ENCODE measurements at places on chromosomes 1 and 21.

DNA sequence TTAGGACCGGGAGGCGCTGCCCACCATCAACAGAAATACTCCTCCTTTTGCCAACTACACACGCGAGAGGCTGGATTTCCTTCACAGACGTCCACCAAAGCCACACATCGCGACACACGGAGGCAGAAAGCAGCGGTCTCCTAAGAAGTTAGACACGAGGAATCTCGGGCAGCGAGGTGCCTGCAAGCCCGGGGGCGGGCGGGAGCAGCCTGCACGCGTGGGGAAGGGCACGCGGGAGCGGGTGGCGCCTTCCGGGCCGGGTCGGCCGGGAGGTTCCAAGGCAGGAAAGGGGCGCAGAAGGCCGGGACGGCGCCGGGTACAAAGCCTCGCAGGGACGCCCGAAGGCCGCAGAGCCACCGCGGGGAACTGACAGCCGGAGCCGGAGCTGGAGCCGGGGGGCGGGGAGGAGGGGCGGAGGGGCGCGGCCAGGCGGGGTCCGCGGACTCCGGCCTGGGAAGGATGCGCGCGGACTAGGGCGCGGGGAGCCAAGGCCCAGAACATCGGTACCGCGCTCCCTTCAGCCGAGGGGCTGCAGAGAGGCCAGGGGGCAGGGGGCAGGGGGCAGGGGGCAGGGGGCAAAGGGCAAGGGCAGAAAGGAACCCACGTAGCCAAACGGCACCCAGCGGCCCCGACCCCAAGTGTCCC is 722 bp downstream of the NPHP4 start:
- DNase-seq: no peak

DNA sequence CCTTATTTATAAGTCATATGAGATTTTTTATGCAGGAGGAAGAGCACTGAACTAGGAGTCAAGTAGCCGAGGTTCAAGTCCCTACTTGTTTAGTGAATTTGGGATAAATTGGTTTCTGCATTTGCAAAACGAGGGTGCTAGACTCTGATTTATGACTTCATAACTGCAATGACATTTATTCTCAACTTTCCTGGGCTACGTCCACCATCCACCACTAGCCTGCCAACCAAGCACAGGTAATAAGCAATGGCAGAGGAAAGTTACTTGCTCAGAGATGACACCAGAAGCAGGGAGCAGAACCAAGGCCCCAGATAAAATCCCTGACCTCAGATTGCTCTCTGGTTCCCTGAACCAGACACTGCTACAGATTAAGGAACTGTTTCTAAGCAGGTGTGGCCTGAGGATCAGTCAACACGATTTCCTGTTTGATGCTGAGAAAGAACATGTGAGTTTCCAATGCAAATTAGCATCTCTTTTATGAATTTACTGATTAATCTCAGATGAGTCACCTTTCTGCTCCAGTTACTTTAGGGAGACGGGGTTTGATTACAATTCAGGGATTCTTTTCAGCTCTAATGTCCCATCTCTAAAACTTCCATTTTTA is 52.7 kb downstream of the PLPP3 start:
- no peak for DNase-seq

DNA sequence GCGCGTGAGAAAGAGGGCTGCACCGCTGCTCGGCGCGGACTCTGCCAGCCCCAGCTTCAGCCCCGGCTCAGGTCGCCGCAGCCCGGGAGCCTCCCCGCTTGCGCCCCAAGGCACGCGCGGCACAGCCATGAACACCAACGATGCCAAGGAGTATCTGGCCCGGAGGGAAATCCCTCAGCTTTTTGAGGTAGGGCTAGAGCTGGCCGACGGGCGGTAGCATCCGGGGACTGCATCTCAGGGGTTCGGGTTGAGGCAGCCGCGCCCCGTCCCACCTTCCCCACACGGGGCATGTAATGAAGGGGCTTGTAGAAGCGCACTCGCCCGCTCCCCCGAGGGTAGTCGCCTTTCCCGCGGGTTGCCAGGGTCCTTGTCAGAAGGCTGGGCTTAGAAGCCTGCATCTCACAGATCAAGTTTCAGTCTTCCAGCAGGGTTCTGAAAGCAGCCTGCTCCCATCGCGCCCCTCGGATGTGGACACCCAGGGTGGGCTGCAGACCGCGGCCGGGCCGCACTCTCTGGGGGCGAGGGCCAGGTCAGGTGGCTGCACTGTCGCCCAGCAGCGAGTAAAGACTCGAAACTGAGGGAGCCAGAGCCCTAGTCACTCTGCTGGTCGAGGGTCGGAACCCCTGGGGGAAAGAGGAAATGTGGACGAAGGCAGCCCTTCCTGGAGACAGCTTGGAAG is 507 bp downstream of the AK5 start:
- no peak for DNase-seq

DNA sequence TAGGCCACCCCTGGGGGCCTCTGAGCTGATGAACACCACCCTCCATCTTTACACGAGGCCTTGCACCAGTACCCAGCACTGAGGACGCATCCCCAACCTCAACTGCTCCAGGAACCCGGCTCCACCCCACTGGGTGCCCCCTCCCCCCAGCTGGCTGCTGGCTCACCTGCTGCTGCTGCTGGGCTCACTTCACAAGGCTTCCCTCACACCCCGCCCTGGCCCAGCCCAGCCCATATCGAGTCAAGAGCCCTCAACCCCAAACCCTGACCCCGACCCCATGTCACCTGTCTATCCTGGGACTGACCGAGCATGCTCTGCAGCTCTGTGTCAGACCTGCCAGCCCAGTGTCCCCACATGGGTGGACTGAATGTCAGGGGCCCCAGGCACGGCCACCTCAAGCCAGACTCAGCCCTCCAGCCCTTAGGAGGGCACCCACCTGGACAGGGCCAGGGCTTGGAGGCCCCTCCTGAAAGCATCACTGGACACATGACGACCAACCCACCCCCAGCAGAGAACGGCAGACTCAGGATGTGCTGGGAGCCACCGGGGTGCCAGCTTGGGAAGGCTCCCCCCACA is 21.4 kb downstream of the WNT9A start:
- DNase-seq: no peak

- DNase-seq: no peak
Observed at GRCh38 chr1:156489166-156489934, 11.2 kb downstream of the MEF2D start.

GRCh38 chr1:1020000-1020404 is at the start of gene AGRN:
AGRN (plus strand) TSS chr1:1020120; CDS start chr1:1020173, 53 bp downstream.
- DNase-seq: no peak

DNA sequence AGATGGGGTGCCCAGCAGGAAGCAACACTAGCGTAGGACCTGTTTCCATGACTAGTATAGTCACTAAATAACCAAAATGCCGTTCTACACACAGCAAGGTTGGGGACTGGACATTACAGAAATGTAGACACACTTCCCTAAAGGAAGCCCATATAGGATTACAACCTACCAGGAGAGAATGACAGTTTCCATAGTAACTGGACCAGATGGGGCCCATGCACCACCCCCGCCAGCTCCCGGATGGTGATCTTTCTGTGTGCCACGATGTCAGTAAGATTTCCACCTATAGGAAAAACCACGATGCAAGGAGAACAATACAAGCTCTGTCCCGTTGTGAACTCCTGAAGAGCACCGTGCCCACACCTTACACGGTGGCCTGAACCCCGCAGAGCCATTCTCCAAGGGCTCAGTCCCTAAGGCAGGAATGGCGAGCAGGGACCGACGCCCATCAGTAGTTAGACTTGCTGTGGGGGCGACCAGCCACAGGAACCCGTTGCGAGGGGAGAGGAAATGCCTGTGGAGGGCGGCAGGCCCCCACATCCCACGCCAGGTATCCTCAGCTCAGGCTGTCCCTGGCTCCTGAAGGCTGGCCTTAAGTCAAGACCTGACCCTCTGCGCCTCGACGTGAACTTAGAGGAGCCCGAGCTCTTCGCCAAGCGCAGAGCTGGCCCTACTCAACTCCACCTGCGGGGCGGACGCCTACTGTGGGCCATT is 13.6 kb upstream of the CEP85 start:
- no peak for DNase-seq

DNA sequence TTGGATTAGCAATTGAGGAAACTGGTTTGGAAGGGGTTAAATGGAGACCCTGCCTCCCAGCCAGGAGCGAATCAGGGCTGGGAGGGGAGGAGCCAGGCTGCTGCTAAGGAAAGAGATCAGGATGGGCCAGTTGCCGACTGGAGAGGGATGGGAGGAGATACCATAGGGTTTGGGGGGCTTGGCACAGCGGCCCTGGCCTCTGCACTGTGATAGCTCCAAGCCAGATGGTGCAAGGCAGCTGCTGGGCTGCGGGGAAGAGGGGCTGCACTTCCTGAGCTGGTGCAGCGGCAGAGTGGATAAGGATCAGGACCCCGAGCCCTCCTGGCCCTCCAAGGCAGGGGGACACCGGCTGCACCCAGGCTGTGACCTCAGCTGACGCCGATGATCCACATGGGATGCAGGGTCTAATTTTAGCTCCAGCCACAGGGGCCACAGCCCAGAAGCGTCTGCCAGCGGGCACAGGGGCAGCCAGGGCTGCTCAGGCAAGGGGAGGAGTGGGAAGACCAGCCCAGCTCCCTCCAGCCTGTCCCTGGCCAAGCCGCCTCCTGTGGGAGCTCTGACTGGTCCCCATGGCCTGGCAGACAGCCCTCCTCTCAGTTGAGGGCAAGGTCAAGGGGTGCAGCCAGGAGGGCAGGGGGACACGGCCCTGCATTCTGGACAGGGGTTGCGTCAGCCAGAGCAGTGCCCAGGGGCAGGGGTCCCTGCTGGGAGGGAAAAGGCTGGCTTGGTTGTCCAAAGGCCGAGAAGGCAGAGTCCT is at the start of gene EXTL1:
Gene EXTL1, plus strand, starts transcription at position 129 of the 757 bp plus-strand sequence. CDS start 872 bp downstream, outside the sequence.
- no peak for DNase-seq

GRCh38 chr1:147389532-147390184 is 147.2 kb downstream of the CHD1L start:
- no peak for DNase-seq

DNA sequence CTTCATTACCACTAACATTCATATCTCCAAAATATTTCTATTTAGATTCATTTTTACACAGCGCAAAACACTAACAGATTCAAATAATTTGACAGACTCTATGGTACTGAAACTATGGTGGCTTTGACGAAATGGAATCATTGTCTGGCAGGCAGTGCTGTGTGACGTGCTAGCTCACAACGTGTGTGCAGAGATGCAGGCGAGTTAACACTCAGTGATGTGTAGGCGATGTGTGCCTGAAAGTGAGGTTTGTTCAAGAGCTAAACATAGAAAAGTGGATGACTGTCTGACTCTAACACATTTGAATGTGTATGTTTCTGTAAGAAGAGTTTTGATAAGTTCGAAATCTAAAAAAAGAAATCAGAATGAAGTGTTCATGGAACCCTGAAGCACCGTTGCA is 97.7 kb downstream of the RYR2 start:
- no peak for DNase-seq

DNA sequence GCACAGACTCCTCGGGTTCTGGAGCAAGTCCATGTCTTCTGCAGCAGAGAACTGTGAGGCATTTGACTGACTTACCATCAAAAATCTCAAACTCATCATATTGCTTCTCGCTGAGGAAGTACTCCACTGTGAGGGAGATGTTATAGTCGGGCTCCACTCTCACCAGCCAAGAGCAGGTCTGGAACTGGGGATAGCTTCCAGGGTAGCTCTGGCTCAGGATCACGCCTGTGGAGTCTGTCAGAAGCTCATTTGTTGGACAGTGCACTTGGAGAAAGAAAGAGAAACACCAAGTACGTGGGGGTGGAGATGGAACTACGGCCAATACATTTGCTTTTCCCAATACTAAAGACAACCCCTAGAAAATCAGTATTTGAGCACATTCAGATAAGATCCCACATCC is 111.1 kb downstream of the ZSCAN20 start:
- no peak for DNase-seq

DNA sequence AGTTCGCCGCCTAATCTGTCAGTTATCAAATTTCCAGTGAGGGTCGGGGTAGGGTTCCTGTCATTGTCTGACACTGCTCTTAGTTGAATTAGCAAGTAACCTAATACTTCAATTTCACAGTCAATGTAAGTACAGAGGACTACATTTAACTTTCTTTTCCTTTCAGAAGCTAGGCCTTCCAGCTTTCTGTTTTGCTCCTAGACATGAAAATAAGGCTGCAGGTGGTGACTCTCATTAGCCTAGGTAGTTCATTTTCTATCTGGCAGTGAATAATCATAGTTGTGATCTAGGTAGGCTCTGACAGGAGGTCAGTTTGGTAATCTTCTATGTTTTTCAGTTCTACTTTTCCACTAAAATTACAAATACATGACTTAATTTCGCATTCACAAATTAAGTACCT is 783.1 kb downstream of the MRPL39 start:
- no peak for DNase-seq

DNA sequence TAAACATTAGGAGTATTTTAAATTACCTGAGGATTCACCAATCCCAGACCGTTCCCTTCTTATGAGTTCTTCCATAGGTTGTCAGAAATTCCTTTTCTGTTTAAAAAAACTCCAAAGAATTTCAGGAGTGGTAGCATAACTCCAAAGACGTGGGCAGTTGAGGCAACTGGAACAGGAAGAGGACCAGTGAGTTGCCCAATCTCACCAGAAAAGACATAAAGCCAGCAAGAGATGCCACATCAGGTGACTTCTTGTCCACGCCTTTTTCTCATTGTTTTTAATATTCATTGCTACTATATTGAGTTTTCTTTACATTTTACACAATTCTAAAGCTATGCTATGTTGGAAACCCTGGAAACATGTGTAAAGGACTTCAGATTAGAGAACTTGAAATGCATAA is 88.1 kb upstream of the JAK1 start:
- no peak for DNase-seq

DNA sequence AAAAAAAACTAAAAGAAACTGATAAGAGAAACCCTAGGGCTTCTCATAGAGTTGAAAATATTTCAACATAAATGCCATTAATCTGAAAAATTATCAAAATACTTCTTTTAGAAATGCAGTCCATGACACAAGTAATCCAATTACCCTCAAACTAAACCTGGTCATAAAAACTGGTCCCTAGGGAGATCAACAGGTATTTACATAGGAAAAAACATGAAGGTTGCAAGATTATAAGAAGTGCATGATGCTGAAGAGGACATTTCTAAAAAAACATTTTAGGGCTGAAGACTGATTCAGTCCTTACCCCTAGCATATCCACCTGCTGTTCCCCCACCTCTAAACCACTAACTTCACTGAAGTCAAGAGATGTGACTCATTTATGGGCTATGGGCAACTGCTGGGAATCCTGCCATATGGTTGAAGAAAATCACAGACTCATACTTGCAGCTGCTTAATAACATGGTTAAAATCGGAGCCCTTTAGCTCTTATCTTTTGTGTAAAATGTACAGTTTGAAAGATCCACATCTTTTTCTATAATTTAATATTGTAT is 131.0 kb upstream of the RUNX1 start:
- no peak for DNase-seq

DNA sequence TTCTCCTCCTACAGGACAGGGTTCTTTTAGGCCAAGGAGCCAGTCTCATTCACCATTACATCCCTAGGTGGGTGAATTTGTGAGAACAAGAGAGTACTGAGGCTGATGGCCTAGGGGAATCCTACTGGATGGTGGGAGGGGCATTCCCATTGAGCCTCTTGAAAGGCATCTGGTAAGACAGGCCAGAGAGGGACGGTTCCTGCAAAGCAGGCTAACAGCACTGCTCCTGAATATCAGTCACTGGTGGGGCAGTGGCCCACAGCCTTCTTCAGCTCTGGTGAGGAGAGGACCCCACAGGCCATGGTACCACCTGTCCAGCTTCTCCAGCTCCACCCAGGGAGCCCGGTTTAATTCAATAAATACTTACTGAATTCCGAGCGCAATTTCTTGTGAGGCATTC is 125.9 kb upstream of the EDN2 start:
- DNase-seq: no peak

GRCh38 chr1:53549781-53550180 is 90.6 kb downstream of the DMRTB1 start:
- DNase-seq: no peak
